ENCODE measurements at places on chromosomes 16 and 17.
A peak's percentile ranks its signal among the peaks of the same experiment; 100 is the strongest.

GRCh38 chr17:73401911-73402310 is 90.1 kb upstream of the CDC42EP4 start:
- DNase-seq, result no peak

DNA sequence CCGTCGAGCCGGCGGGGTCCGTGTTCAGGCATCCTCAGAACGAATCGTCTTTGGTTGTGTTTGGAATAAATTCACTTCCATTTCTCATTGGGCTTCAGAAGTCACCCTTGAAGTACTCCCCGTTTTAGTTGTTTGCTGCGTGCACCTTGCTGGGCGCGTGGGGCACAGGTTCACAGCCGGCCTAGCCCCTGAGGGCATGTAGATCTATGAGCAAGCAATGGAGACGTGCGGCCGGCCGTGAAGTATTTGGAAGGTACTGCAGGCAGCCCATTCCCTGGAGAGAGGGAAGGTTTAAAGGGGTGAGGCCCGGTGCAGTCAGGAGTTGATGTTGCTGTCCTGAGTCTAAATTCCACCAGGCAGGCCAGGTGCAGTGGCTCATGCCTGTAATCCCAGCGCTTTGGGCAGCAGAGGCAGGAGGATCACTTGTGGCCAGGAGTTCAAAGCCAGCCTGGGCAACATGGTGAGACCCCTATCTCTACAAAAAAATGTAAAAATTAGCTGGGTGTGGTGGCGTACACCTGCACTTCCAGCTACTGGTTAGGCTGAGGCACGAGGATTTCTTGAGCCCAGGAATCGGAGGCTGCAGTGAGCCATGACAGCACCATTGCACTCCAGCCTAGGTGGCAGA is 714 bp downstream of the ACSF3 start:
- no peak for DNase-seq

DNA sequence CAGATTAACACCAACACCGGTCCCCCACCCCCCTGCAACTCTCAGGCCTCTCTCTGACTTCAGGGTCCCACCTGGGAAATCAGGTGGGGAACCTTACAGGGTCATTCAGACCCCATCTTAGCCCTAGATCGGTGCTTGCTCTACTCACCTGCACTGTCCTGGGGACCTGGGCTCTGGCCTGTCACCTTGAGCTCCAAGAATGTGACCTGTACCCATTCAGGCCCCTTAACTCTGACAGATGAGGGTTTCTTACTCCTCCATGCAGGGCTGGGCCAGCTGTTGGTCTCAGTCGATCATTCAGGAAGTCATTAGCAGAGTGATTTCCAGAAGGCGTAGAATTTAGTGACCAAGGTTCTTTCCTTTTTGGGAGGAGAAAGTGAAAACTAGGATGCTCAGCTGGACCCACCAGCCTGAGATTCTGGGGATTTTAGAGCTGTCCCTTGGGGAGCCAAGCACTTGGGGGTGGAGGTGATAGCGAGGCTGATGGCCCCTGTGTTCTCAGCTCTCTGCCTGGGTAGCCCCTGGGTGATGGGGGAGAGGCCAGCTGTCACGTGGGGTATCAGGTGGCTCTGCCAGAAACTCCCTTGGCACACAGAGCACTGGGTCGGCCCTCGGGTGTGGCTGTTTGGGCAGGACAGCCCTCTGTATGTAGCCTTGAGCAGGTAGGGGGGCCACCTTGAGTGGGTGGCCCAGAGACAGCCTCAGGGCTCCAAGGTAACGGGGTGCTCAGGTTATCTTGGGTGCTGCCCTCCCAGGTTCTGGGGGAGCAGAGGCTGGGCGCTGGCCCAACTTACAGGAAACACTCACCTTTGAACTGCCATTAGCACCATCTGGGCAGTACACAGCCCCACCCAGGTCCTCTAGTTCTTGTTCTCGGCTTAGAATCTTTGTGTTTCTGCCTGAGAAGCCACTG is 724 bp downstream of the MVP start:
- no peak for DNase-seq

DNA sequence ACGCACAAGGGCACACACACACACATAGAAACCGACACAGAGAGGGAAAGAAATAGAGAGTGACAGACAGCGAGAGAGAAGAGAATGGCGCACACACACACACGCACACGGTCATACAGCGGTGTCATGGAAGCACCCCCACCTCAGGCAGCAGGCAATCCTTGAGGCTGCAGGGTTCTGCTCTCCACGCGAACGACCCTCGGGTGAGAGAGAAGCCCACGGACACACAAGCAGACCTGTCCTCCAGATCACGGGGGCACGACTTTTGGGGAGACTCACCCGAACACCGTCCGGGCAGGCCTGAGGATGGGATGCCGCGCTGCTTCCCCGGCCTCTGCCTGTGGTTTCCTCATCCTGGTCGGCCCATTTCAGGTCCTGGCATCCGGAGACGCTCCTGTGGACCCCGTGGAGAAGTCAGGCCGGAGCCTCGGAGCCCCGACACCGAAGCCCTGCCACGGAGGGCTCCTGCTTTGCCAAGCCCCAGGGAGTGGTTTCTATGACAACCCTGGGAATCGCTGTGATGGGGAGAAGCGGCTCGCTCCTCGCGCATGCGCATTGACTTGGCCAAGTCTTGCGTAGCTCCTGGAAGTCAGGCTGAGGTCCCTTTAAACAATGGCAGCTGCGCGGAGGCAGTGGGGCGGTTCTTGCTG is 118.2 kb upstream of the KCNJ18 start:
- DNase-seq, result no peak

DNA sequence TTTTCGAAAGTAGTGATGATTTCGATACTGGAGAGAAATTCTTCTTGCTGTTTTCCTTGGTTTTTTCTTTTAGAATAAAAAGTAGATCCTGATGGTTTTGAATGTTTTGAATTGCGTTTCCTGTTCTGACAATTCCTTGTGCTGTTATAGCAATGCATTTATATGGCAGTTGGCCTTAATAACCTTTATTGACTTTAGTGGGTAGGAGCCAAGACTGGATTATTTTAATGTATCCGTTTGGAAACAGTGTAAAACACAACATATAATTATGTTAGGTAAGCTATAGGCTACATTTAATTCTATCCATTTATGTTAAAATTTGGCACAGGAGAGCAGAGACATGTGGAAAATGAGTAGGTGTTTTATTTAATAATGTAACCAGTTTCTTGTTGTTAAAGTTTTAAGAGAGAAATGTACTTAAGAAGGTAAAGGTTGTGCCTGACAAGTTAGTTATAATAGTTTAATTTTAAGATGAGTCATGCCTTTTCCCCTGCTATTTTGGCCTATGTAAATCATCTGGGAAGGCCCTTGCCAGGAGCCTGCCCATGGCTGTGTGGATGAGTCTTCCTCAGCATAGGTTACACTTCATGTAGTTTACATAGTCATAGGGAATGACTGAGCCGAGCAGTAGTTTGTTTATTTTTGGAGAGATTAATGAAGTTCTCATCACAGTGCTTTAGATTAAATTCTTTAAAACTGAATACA is 189.9 kb downstream of the FTO start:
- DNase-seq, result no peak

- DNase-seq, result no peak
Measured at GRCh38 chr16:84879569-84880487, 60.0 kb downstream of the CRISPLD2 start.

DNA sequence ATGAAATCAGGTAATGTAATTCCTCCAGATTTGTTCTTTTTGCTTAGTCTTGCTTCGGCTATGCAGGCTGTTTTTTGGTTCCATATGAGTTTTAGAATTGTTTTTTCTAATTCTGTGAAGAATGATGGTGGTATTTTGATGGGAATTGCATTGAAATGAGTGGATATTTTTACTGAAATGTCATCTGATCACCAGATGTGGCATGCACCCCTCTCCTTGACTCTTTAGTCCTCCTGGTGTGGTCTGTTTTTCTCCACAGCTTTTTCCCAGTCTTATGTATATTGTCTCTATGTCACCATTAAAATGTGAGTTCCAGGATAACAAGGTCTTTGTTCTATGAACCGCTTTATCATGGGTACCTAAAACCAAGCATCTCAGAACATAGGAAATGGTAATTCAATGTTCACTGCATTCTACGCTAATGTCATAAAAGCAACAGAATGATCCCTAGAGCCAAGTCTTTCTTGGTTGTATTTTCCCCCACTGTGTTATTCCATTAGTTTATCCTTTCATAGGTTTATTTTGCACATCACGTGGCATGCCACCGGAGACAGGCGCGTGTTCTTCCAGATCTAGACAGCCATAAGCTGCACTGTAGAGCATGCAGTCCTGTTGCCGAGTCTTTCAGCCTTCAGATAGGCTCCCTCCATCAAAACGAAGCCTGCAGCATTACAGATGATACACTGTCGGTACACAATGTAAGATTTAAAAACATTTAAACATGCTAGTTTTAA is 172.5 kb downstream of the RPTOR start:
- no peak for DNase-seq

DNA sequence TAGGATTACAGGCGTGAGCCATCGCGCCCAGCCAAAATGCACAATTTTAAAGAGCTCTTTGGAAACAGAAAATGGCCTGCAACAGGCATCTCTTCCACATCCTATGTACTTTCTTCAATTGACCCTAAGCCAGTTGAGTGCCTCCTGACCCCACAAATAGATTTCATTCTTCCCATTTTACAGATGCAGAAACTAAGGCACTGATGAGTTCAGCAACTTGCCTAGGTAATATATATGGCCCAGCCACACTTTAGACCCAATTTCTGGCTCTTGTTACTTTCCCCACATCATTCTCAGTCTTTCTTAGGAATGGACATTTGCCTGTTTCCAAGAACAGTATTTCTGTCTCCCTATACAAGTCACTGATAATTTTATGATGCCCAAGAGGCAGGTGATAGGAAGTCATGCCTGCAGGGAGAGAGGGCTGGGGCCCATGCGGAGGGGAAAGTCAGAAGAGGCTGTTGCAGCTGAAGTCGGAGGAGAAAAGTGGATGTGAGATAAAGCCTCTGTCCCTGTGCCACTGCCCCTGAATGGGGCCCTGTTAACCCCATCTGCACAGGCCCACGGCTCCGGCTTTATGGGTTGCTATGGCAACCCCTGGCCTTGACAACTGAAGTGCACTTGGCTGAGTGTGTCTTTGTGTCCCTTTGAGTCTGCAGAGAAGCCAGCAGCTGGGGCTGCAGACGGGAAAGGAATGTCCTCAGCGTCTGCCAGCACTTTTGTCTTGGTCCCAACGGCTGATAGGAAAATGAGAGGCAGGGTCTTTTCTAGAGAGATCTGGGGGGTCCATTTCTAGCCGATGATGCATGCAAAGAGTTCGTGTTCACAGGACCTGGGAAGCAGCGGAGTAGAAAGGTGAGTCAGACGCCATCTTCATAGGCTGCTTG is 45.9 kb downstream of the ABAT start:
- no peak for DNase-seq

DNA sequence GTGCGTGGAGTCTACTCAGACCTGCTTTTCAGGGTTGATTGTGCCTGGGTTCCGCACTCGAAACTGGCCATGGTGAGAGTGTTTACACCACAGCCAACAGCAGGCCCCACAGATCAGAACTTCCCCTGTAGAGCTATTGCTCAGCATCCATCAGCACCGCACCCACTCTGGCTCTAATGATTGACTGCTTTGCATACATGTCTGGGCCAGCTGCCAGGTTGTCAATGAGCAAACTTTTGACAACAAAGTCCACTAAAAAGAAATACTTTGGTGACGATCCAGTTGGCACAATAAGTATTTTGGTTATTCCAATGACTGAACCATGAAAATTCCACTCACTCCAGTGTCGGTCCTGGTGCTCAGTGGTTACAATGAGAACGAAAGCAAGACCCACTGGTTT is 190.7 kb downstream of the FOXL1 start:
- no peak for DNase-seq

GRCh38 chr16:3003582-3004270 is 9.0 kb upstream of the CLDN9 start:
- DNase-seq, result peak; percentile 93

DNA sequence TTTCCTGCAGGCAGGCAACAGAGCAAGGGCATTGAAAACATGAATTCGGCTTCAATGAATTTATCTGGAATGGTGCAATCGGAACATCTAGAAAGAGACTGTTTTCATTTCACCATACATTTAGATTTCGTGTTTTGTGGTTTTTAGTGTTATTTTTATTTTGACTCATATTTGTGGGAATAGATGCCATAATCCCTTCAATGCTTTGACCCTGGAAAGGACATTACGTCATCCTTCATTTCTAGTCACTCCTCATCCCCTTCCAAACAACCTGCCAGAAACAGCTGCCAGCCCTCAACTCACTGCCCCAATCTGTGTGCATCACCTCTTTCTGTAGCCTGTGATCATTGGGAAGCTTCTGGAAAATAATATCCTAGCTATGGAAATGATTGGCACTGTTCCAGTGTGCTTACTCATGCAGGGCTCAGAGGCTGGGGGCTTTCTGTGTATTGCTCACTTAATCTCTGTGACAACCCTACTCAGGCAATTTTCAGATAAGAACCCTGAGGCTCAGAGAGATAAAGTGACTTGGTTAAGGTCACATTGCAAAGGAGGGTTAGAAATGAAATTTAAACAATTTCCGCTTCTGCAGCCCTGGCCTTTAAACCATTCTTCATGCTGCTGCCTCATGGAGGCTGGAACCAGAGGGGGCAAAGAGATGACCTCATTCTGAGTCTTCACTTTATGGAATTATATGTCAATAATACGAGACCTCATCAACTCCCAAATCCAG is 9.5 kb upstream of the KSR1 start:
- DNase-seq, result no peak

DNA sequence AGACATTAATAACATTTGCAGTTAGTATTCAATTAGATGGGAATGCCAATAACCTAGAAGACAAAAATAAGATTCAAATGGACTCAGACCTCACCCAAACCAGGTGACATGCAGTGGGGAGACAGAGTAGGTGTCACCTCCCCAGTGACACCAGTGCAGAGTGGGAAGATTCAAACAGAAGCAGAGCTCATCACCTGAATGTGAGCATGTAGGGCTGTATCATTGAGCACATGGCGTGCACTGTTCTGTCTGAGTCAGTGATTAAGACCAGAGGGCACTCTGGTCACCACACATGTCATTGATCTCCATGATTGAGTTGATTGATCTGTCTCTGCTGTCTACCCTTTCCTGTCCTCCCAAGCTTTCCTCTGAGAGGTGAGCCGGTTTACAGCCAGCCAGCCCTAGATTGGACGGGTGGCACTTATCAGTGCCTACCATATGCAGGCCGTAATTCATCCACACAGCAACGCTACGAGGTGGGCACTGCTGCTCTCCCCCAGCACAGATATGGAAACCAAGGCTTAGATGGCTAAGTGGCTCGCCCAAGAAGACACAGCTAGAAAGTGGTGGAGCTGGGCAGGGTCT is 34.0 kb downstream of the RHBDL3 start:
- DNase-seq, result no peak

DNA sequence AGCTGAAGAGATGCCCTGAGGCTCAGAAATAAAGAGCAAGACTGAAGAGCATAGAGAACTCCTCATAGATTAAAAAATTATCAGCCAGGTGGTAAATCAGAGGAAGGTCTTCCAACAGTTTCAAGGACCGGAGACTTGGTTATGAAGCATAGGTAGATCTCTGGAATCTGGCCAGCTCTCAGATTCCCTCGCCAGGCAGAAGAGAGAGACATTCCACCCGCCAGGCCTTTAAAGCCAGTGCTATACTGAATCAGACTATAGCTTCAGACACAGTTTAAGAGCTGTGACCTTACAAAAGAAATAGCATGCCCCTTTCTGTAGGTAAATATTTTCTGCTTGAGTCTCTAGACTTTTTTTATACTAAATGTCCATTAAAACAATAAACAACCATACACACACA is 70.3 kb downstream of the NFATC3 start:
- no peak for DNase-seq

GRCh38 chr16:22035153-22035552 is 27.2 kb downstream of the MOSMO start:
- no peak for DNase-seq
